ENCODE measurements at places on chromosomes 5 and 9.

GRCh38 chr5:170746075-170746960 is 37.2 kb upstream of the GABRP start:
- DNase-seq = no peak

DNA sequence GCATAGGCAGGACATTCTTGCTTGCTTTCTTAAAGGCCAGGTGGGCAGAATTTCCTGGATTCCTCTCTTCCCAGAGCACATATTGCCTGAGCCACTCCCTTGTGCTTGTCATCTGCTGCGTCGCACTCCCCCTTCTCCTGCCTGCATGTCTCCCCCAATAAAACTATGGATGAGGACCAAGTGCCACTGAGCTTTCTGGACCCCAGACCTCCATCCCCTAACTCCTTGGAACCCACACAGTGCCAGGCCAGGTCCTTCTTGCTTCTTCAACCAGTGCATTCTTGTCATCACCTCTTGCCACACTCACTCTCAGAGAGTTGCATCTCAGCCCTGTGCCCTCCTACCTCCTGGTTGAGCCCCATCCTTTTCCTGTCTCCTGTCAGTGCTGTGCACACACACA is 157.9 kb upstream of the PANK3 start:
- DNase-seq = no peak

- no peak for DNase-seq
These were observed 143.6 kb downstream of the BNC2 start for GRCh38 chr9:16726718-16727451.

GRCh38 chr5:167725264-167725663 is 566.2 kb upstream of the WWC1 start:
- no peak for DNase-seq

DNA sequence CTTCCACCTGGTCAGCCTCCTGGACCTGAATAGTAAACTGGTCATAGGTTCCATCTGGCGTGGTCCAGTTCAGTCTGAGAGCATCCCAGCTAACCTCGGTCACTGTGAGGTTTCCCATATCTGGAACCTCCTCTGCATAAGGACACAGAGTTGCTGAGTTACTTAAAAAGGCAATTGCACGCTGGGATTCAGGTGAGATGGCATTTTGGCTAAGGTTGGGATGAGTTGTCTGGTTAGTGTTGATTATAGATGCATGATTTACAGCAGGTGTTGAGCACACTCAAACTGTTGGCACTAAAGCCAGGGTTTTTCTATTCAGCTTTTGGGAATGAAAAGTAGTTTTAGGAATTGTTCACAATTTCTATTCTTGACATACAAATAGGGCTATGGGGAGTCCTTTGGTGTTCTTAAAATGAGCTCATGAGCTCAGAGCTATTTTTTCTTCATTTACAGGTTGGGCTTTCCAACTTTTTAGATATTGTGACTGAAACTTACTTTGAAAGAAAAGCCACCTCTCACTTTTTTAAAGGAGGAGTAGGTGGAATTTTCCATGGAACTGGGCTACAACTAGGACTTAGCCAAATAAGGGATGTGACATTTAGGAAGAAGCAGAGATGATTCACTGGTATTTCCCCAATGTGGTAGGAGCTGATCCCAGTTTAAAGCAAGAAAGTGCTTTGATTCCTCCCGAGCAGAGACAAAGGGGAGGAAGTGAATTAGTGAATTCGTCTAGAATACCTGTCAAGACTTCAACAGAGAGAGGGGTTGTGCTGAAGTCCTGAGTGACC is 54.7 kb downstream of the TNC start:
- no peak for DNase-seq

DNA sequence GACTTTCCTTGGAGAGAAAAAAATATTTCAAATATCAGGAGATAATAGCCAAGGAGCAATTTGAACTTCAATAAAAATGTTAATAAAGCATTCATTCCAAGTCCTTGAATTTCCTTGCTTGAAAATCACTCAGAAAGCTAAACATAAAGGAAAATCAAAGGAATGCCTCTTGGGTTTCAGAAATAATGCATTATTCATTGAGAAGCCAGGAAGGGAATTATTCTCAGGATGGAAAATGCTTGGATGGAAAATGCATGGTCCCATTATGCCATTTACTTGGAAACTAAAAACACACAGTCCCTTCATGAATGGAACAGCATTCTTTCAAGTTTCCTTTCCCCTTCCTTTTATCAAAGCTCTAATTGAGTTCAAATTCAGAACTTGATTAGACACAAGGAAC is 160.9 kb downstream of the LPAR1 start:
- no peak for DNase-seq

DNA sequence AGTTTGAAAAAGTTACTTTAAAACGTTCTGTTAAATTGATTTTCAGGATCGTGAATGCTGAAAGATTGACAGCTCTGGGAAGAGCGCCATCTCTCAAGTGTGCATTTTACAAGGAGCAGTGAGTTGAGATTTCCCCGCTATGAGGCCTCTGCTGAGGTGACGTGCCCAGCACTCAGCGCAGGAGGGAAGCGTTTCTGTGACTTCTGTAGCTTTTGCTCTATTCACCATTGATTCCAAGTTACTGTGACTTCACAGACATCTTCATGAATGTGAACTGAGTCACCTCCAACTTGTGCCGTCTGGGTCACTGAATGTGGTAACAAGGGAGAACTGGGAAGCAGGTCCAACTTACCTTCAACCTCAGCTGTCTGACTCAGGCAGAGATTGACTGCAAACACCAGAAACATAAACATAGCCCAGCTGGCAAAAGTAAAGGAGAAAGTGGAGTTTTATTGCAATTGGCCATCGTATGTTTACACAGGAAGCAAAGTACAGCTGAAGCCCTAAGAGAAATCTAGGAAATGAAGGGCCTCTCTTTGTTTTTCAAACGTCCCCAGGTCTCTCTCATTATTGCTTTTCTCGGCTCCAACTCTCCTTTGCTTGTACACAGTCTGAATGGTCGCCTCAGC is 428.8 kb upstream of the CLINT1 start:
- no peak for DNase-seq
